Activated T-helper 17 cell treated with anti-CD3 and anti-CD28 coated beads, Interleukin-2, amount 50 U/mL, for 72 hours (primary cell): ENCODE measurements at places on chromosomes 1 and 21.
A peak's percentile ranks its signal among the peaks of the same experiment; 100 is the strongest.

GRCh38 chr21:42563686-42564085, 50.0 kb downstream of the SLC37A1 start:
- no peak for ATAC-seq

GRCh38 chr1:37434292-37435225, 39.8 kb upstream of the ZC3H12A start:
- ATAC-seq: peak; percentile 86

DNA sequence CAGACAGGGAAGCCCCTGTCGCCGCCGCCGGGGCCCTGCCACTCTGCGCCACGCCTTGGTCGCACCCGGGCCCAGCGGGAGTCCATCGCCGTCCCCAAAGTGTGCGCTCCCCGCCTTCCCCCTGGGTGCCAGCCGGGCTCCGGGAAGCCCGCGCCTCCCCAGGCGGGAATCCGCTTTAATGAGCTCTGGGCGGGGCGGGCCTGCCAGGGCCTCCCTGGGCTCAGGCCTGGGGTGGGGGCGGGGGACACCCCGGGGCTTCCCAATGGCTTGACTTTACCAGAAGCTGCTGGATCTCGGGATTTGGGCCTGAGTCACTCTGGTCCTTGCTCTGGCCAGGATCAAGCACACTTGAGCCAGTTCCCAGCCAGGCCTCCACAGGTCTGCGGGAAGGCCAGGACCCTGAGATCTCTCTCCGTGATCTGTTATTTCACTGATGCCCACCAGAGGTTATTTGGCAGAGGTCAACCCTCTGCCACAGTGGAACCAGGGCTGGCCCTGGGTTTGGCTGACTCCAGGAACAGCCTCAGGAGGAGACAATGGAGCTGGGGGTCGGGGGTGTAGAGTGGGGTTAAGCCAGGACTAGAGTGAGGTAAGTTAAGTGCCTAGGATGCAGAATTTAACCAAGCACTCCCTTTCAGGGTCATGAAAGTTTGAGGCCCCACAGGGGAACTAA, 178.4 kb upstream of the EDN2 start:
- peak; percentile 16 for ATAC-seq

- no peak for ATAC-seq
Observed at GRCh38 chr1:42240966-42241755, 76.6 kb upstream of the GUCA2A start.

GRCh38 chr1:231159202-231159962, 2.5 kb upstream of the TRIM67 start:
- no peak for ATAC-seq
